Lower lobe of right lung (tissue), 2 donors: ENCODE measurements at places on chromosomes 7 and 10.

- no peaks in the 10 kb centered on the region for H3K27me3 ChIP-seq
- DNase-seq = no peak
- H3K4me3 ChIP-seq = no peak overlapping the region
- no peaks in the 10 kb centered on the region for H3K4me1 ChIP-seq
These were observed 229.7 kb upstream of the ETV1 start for GRCh38 chr7:14219125-14219524.

DNA sequence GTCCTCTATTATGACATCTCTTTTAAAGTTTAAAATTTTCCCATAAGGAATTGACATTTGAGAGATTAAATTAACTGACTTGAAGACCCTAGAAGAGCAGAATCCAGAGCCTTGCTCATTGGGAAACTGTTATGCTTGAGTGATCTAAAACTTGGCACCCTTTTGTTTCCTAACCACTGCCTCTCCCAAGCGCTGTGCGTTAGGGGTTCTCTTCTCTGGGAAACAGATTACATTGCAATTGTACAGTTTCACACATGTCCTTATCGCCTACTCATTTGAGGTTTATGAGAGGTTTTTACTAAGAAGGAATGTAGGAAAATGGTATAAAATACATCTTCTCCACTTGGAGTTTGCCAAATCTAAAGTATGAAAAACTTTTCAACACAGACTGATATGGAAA is 126.8 kb upstream of the AMPH start:
- no peaks in the 10 kb centered on the region for H3K4me1 ChIP-seq
- peaks cover 68% of the 10 kb centered on the region for H3K36me3 ChIP-seq
- H3K27me3 ChIP-seq = no peaks in the 10 kb centered on the region
- no peak overlapping the region for H3K4me3 ChIP-seq

GRCh38 chr7:16479591-16479990 is 14.1 kb upstream of the SOSTDC1 start:
- no peak for DNase-seq
- no peak overlapping the region for H3K4me3 ChIP-seq
- no peaks in the 10 kb centered on the region for H3K36me3 ChIP-seq
- H3K27ac ChIP-seq = no peak overlapping the region
- no peaks in the 10 kb centered on the region for H3K4me1 ChIP-seq
- H3K27me3 ChIP-seq = no peaks in the 10 kb centered on the region

- no peaks in the 10 kb centered on the region for H3K36me3 ChIP-seq
- DNase-seq = no peak
- H3K27ac ChIP-seq = no peak overlapping the region
- H3K4me3 ChIP-seq = no peak overlapping the region
- peaks cover 32% of the 10 kb centered on the region for H3K4me1 ChIP-seq
These were observed 6.1 kb upstream of the VGF start for GRCh38 chr7:101171442-101171837.

GRCh38 chr7:12985228-12985627 is 297.8 kb downstream of the ARL4A start:
- H3K4me1 ChIP-seq = no peaks in the 10 kb centered on the region
- H3K27ac ChIP-seq = no peak overlapping the region
- H3K27me3 ChIP-seq = no peaks in the 10 kb centered on the region
- no peak for DNase-seq

DNA sequence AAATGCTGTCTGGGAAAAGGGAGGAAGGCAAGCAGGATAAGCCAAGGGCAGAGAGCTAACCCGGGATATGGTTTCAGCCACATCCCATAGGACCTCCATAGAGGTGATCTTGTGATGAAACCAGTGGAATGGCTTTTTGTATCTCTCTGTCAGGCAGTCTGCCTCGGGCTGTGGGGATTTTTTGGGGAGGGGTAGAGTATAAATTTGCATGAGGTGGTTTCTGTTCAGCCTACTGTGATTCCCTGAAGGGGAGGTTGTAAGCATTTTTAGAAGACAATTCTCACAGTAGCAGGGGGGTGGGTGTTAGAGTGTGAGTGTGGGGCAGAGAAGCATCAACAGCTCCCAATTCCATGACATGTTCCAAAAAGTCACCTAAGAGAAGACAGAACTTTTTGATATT is 11.8 kb downstream of the OR9A2 start:
- DNase-seq = no peak
- no peak overlapping the region for H3K27ac ChIP-seq
- peaks cover 7% of the 10 kb centered on the region for H3K4me1 ChIP-seq
- H3K36me3 ChIP-seq = no peaks in the 10 kb centered on the region
- no peak overlapping the region for H3K4me3 ChIP-seq

- no peaks in the 10 kb centered on the region for H3K4me1 ChIP-seq
- DNase-seq = no peak
- H3K4me3 ChIP-seq = no peak overlapping the region
- no peak overlapping the region for H3K27ac ChIP-seq
- no peaks in the 10 kb centered on the region for H3K36me3 ChIP-seq
These were observed 371.4 kb downstream of the GRM8 start for GRCh38 chr7:126881315-126881714.

GRCh38 chr7:33009734-33010133 is 52.5 kb downstream of the FKBP9 start:
- peaks cover 39% of the 10 kb centered on the region for H3K36me3 ChIP-seq
- H3K4me1 ChIP-seq = no peaks in the 10 kb centered on the region
- no peak overlapping the region for H3K27ac ChIP-seq

GRCh38 chr7:77208416-77208815 is 8.8 kb upstream of the FGL2 start:
- no peak for DNase-seq
- H3K4me1 ChIP-seq = no peaks in the 10 kb centered on the region
- no peaks in the 10 kb centered on the region for H3K36me3 ChIP-seq
- no peaks in the 10 kb centered on the region for H3K27me3 ChIP-seq
- H3K27ac ChIP-seq = no peak overlapping the region
- no peak overlapping the region for H3K4me3 ChIP-seq

GRCh38 chr10:124063750-124064603 is 29.4 kb downstream of the CHST15 start:
- H3K4me3 ChIP-seq = peak overlapping the region; percentile 15
- peak overlapping the region; percentile 63 for H3K27ac ChIP-seq
- H3K36me3 ChIP-seq = no peaks in the 10 kb centered on the region

DNA sequence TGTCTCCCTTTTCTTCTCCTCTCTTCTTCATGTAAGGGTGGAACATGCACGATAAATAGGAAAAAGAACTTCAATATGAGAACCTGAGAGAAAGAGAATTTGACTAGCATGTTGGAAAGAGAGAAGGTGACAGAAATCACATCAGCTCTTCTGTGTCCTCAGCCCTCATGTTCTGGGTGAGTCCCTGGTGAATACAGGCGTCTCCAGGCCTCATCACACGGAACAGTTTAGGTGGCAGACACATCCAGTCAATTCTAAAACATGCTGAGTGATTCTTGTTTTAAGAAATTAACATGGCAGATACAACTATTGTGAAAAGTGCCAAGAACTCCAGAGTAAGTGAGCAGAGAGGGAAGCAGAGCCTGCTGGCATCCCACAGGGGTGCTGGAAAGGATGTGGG is 96.1 kb downstream of the FAM107B start:
- H3K4me1 ChIP-seq = peaks cover 16% of the 10 kb centered on the region
- no peak for DNase-seq
- H3K4me3 ChIP-seq = no peak overlapping the region
- H3K36me3 ChIP-seq = no peaks in the 10 kb centered on the region
- no peaks in the 10 kb centered on the region for H3K27me3 ChIP-seq

- H3K4me1 ChIP-seq = no peaks in the 10 kb centered on the region
- H3K27me3 ChIP-seq = no peaks in the 10 kb centered on the region
- DNase-seq = no peak
These were observed 110.4 kb downstream of the NRCAM start for GRCh38 chr7:108345710-108346336.

GRCh38 chr10:110335314-110336064 is 30.8 kb upstream of the SMNDC1 start:
- H3K27ac ChIP-seq = no peak overlapping the region
- H3K27me3 ChIP-seq = no peaks in the 10 kb centered on the region
- peaks cover 9% of the 10 kb centered on the region for H3K4me1 ChIP-seq
- DNase-seq = no peak

DNA sequence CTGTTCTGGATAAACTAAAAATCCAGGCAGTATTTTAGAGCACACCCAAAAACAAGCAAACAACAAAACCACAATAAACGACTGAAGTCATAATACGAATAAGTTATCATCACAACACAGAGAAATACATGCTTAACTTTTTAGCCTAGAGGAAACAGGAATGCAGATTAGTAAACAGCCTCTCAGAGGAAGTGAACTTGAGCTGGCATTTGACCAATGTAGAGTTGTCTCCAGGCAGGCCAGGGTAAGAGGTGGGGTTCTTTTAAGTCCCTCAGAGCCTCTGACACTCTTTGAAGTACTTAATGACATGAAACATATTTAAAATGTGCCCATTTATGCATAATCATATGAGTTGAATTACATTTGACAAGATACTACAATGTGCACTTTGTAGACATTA is 43.3 kb upstream of the PLXDC2 start:
- DNase-seq = no peak
- H3K4me3 ChIP-seq = no peak overlapping the region
- H3K27me3 ChIP-seq = no peaks in the 10 kb centered on the region
- peaks cover 5% of the 10 kb centered on the region for H3K4me1 ChIP-seq

GRCh38 chr10:17004801-17005380 is 124.7 kb downstream of the CUBN start:
- DNase-seq = no peak
- no peak overlapping the region for H3K27ac ChIP-seq
- H3K27me3 ChIP-seq = no peaks in the 10 kb centered on the region
- H3K36me3 ChIP-seq = no peaks in the 10 kb centered on the region
- H3K4me3 ChIP-seq = no peak overlapping the region
- peaks cover 65% of the 10 kb centered on the region for H3K4me1 ChIP-seq

DNA sequence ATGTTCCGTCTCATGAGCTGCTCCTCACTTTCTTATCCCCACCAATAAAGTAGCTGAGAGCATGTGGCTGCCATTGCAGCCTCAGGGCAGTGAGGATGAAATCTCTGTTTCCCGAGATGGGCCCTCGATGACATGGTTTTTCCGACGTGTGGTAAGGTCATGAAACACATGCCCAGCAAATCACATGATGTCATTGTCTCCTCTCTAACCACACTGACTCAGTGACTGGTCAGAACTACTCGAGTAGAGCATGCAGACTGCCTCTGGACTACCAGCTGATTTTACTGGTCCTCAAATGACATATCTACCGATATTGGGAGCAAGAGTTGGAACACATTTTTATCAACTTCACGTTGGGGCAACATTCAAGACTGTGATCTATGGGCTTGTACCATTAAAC is 786.1 kb downstream of the CNTNAP2 start:
- no peaks in the 10 kb centered on the region for H3K4me1 ChIP-seq
- no peak for DNase-seq
- no peaks in the 10 kb centered on the region for H3K36me3 ChIP-seq
- no peak overlapping the region for H3K4me3 ChIP-seq
- H3K27me3 ChIP-seq = no peaks in the 10 kb centered on the region

- H3K36me3 ChIP-seq = no peaks in the 10 kb centered on the region
- H3K4me3 ChIP-seq = no peak overlapping the region
- H3K27me3 ChIP-seq = no peaks in the 10 kb centered on the region
- H3K4me1 ChIP-seq = peaks cover 57% of the 10 kb centered on the region
These were observed 9.4 kb downstream of the SH3PXD2A start for GRCh38 chr10:103845972-103846371.

DNA sequence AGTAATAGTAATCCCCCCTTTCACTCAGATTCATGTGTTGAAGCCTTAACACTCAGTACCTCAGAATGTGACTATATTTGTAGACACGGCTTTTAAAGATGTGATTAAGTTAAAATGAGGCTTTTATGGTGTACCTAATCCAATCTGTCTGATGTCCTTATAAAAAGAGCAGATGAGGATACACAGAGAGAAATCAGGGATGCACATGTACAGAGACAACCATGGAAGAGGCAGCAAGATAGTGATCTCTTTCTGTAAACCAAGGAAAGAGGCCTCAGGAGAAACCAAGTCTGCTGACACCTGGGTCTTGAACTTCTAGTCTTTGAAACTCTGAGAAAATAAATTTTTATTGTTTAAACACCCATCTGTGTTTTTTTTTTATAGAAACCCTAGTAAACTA is 44.0 kb upstream of the ZNF365 start:
- H3K36me3 ChIP-seq = no peaks in the 10 kb centered on the region
- DNase-seq = no peak
- H3K27me3 ChIP-seq = no peaks in the 10 kb centered on the region
- no peaks in the 10 kb centered on the region for H3K4me1 ChIP-seq

- no peaks in the 10 kb centered on the region for H3K27me3 ChIP-seq
- H3K4me1 ChIP-seq = no peaks in the 10 kb centered on the region
- DNase-seq = no peak
- H3K27ac ChIP-seq = no peak overlapping the region
These were observed 77.1 kb downstream of the ABCC2 start for GRCh38 chr10:99859585-99859984.

DNA sequence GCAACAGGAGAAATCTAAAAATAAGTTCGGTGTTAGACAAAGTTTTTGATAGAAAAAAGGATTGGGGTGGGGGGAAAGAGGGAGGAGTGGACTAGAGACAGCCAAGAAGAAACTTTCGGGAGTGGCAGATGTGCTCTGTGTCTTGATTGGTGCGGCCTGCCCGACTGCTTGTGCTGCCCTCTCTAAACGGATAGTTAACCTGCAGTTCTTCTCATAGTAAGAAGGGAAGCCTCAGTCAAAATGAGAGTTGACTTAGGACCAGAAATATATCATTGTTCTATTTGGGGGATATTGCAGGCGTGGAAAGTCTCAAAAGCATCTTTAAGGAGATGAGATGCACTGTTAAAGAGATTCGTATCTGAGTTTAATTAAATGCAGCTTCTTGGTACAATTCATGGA is 39.3 kb downstream of the UBE3C start:
- H3K27me3 ChIP-seq = no peaks in the 10 kb centered on the region
- peaks cover 100% of the 10 kb centered on the region for H3K36me3 ChIP-seq
- no peaks in the 10 kb centered on the region for H3K4me1 ChIP-seq
- no peak overlapping the region for H3K4me3 ChIP-seq

DNA sequence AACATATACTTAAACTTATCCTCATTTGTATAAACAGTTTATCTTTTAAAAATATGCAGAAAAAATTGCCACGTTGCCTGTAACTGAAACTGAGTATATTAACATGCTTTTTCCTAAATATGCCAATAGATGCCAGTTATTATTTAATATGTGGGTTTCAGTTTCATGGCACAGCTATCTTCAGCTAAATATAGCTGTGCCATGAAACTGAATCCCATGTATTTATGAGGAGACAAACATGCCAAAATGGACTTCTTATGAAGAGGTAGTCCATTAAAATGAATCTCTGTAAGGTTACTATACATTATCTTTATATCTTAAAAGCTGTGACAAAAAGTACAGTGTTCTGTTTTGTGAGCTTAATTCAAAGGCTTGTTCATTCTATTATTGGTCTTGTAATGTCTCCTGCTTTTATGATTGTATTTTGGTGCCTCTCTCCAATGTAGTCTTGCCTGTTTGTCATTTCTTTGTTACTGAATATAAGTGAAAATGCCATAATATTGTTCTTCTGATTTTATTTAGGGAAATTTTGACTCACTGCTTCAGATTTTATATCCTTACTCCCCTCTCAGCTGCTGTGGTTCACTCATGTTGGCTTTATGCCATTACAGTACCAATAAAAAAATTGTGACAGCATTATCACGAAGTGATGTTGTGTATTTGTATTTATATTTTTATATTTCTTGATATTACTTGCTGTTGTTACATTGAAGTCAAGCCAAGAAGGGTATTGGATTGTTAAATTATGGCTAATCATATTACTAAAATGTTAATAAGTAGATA is 34.3 kb upstream of the CACNA2D1 start:
- no peaks in the 10 kb centered on the region for H3K27me3 ChIP-seq
- no peaks in the 10 kb centered on the region for H3K36me3 ChIP-seq
- no peak for DNase-seq
